ENCODE measurements at places on chromosomes 4 and X.

DNA sequence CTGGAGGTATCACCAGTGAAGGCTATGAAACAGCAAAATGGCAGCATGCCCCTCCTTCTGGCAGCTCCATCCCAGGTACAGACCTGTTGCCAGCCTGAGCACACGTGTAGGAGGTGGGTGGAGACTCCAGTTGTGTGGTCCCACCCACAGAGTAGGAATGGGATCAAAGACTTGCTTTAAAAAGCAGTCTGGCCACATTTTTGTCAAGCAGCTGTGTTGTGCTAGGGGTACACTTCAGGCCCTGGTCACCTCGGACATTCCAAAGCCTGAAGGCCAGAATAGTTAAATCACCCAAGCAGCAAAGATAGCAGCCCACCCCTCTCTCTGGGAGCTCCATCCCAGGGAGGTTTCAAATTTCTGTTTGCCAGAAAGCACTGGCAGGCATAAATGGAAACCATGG is 20.3 kb upstream of the AMBN start:
- no peak for DNase-seq

- DNase-seq: no peak
Observed at GRCh38 chrX:151880895-151881294, 31.8 kb upstream of the MAGEA4 start.

DNA sequence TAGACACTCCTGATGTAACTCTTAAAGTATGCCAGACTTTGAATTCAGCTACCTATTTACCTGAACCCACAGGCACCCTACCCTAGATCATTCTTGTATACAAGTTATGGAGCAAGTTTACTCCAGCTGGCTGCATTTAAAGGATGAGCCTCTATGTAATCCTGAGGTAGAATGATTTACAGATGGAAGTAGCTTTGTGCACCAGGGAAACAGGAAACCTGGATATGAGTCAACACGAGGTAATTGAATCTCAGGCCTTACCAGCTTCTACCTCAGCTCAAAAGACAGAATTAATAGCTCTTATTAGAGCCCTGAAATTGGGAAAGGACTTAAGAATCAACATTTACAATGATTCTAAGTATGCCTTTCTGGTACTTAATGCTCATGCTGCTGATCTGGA is 119.8 kb downstream of the AGTR2 start:
- DNase-seq: no peak

DNA sequence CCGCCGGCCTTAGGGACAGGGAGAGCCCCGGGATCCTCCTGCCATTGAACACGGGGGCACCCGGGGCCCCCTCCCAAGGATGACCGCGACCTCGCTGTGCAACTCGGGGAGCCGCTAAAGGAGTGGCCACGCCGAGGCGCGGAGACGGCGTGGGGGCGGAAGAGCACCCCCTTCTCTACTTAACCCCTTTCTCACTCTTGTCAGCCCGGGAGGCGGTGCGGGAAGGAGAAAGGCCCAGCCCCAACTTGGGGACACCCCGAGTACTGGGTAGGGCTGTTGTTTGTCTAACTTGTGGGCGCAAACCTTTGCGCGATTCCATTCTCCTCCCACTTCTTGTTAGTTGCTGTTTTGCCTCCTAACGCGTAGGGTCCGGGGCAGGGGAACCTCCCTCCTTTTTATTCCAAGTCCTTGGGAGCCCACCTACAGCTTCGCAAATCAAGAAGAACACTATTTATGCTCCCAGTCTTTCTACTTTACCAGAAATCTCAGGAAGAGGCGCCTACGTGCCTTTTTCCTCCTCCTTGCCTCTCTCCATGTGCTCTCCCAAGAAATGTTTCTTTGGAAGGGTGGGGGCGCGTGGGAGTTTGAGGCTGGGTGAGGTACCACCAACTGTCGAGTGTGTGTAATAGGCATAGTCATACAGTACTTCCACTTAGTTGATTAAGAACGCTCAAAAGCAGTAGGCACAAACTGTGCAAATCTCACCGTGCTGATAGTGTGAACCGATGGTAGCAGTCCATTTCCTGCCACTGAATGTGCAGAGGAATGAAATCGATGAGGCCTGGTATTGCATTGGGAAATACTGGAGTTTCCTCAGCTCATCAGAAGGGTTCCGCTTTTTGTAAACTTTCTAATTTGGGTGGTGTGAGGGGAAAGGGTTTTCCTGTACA is 813 bp downstream of the DIAPH2 start:
- peak; percentile 17 for DNase-seq

- no peak for DNase-seq
Observed at GRCh38 chr4:153527690-153528089, 61.5 kb downstream of the TMEM131L start.

DNA sequence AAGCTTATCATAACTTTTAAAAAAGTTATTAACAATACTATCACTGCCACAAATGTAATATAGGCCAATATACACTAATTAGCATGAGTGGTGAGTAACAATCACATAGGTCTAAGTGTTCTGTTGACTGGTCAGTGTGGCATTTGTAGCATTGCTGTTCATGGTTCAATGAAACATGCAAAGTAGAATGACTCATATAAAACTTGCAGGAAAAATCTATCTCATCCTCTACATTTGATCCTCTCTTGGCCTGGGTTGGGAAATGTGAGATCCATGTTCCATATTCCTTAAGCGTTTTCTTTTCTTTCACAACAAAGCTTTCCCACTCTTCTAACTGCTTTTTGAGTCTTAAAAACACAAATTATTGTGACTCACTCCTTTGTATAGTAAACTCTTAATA is 1418.7 kb downstream of the FSTL5 start:
- no peak for DNase-seq

GRCh38 chr4:151624626-151625565 is 135.9 kb downstream of the GATB start:
- DNase-seq: no peak

GRCh38 chr4:19776929-19777328 is 474.8 kb upstream of the SLIT2 start:
- DNase-seq: no peak

DNA sequence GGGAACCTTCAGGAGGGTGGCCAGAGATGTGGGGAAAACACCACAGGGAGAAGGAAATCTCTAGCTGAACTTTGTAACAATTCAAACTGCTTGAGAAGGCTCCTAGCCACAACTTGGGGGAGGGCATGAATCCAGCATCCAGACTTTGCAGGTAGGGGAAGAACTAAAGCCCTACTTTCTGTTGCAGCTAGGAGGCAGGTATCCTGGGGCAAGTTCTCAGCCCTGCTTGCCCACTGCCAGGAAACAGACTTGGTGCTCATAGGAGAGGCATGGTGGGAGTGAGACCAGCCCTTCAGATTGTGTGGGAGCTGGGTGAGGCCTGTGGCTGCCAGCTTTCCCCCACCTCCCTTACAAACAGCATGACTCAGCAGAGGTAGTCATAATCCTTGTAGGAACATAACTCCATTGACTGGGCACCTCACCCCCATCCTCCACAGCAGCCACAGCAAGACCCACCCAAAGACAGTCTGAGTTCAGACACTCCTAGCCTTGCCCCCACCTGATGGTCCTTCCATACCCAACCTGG is 209.5 kb upstream of the CPEB2 start:
- no peak for DNase-seq

- no peak for DNase-seq
Observed at GRCh38 chr4:86848732-86849619, at the start of gene SLC10A6. TSS of gene SLC10A6 (minus strand) at chr4:86849384. CDS start at chr4:86849115, 269 bp downstream.

- DNase-seq: no peak
Observed at GRCh38 chrX:153410373-153410772, 899 bp upstream of the ZFP92 start.

GRCh38 chr4:51918251-51918650 is 75.3 kb downstream of the DCUN1D4 start:
- DNase-seq: no peak

- no peak for DNase-seq
Observed at GRCh38 chrX:41703574-41704029, 14.8 kb downstream of the GPR34 start.

GRCh38 chrX:107741404-107741790 is 34.2 kb downstream of the TSC22D3 start:
- DNase-seq: no peak

DNA sequence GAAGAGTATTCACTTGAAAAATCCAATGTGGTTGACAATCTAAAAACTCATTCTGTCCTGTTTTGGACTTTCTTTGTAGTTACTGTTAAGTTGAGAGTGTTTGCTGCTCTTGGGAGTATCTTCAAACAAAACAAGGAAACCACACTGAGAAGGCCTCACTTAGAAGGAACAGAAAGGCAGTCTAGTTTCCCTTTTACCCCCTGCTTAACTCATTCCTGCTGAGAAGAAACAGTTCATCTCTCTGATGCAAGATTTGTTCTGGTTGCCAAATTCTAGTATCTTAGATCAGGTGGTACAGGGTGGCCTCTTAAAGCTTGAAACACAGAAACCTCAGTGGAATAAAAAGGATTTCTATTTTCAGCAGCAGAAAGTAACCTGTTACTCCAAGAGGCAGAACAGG is 41.4 kb downstream of the GUCY2F start:
- no peak for DNase-seq

- DNase-seq: no peak
Observed at GRCh38 chr4:26331380-26331950, 10.7 kb downstream of the RBPJ start.

- DNase-seq: peak; percentile 12
Observed at GRCh38 chr4:80788798-80789197, 241.7 kb upstream of the BMP3 start.

- DNase-seq: no peak
Observed at GRCh38 chr4:129908117-129908516, 812.2 kb downstream of the C4orf33 start.

DNA sequence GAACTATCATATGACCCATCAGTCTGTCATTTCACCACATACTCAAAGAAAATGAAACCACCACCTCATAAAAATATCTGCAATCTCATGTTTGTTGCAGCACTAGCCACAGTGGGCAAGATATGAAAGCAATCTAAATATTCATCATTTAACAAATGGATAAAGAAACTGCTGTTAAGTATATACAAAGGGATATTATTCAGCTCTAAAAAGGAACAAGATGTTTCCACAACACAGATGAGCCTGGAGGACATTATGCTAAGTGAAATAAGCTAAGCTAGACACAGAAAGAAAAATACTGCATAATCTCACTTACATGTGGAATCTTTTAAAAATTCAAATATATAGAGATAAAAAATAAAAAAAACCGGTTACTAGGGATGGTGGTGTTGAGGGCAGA is 108.2 kb upstream of the BRWD3 start:
- DNase-seq: no peak

DNA sequence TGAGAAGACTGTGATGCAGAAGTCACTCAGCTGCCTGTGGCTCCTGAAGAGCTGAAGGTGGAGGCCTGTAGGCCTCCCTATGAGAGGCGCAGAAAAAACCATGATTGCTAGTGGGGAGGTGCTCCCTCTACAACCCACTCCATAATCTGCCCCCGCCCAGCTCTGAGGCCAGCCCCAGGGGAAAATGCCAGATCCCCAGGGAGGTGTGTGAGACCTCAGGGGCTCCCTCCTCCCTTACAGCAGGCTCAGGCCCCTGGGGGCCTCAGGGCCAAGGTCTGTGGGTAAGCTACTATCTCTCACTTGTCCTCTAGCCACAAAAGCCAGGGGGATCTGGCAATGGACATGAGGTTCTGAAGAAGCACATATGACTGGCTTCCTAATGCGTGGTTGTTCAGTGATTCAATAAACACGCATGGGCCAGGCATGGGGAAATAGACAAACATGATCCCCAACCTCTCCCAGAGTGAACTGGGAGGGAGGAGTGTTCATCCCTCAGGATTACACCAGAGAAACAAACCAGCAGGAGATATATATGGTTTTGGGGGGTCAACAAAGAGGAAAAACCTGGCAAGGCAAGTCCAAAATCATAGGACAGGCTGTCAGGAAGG is 51.0 kb upstream of the MTM1 start:
- DNase-seq: no peak

GRCh38 chr4:105306820-105307219 is 160.1 kb downstream of the TET2 start:
- no peak for DNase-seq

DNA sequence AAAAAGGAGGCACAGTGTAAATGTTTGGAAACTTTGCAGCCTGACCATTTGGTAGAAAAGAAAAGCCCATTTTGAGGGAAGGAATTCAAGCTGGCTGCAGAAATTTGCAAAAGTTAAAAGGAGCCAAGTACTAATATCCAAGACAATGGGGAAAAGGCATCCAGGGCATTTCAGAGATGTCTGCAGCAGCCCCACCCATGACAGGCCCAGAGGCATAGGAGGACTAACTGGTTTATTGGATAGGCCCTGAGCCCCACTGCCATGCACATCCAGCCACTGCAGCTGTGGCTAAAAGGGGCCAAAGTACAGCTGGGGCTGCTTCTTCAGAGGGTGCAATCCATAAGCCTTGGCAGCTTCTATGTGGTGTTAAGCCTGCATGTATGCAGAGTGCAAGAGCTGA is 104.9 kb downstream of the HS3ST1 start:
- DNase-seq: no peak
